ENCODE measurements at places on chromosomes 7 and 10. TPM values are rescaled to one million over a fixed set of nuclear protein-coding genes. Genes with fewer than 3 reads are reported as not detected.

CLEC2L gene
- 2.5 TPM for polyA plus RNA-seq

DNA sequence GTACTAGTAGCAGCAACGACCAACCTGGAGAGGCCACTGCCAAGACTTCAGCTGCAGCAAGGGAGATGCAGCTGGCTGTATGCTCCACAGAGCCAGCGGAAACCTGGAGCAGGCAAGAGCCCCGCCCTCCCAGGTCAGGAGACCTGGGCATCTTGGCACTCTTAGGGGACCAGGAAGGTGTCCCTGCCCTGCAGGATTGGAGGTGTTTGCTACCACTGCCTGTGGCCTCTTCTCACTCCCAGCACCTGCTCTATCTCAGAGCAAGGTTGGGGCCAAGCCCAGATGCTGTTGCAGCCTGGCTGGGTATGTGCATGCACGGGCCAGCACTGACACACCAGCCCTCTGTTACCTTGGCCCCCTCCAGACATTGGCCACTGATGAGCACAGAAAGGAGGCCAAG lies 1512.8 kb downstream of the REEP3 start:
- DNase-seq, result no peak

AGAP4 gene
- 18.1 TPM for polyA plus RNA-seq

GRCh38 chr7:156009569-156009968 lies 197.3 kb upstream of the SHH start:
- no peak for DNase-seq

OR9A2 gene
- polyA plus RNA-seq, result not detected

PRF1 gene
- polyA plus RNA-seq, result 0.82 TPM

DNA sequence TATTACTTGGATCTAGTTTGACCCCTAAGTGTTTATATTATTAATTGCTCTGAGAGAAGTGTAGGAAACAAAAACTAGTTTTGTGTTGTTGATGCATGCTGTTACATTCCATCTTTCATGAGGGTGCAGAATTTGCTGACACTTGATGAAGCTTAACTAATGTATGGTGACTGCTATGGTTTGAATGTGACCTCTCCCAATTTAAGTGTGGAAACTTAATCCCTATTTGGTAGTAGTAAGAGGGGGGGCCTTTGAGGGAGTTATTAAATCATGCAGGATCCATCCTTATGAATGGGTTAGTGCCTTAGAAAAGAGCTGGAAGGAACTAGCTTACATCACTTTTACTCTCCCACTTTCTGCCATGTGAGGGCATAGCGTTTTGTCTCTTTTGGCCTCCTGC lies 142.5 kb downstream of the PCLO start:
- DNase-seq, result no peak

Data from forelimb muscle (tissue), 1 donor.